Suppressor macrophage treated with lipopolysaccharide for 1 hour (primary cell): ENCODE measurements at places on chromosomes 7 and 10.

- DNase-seq, result peak; percentile 17
Observed at GRCh38 chr7:47451851-47452205, 130.1 kb downstream of the TNS3 start.

DNA sequence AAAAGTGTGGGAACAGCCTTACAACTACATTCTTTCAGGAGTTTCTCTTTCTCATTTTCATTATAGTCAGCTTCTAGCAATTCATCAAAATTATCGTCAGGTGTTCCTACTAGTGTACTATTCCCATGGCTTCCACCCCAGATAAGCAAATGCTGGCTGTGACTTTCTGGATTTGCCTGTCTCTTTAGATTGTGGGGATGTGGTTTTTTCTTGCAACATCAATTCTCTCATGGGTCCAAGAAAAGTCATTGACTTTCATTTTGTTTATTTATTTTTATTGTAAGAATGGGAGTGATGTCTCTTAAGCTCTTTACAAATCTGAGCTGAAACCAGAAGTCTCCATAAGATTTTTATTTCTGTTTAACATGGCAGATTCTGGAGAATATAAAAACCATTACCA, 349.7 kb upstream of the SEMA3C start:
- DNase-seq, result no peak

DNA sequence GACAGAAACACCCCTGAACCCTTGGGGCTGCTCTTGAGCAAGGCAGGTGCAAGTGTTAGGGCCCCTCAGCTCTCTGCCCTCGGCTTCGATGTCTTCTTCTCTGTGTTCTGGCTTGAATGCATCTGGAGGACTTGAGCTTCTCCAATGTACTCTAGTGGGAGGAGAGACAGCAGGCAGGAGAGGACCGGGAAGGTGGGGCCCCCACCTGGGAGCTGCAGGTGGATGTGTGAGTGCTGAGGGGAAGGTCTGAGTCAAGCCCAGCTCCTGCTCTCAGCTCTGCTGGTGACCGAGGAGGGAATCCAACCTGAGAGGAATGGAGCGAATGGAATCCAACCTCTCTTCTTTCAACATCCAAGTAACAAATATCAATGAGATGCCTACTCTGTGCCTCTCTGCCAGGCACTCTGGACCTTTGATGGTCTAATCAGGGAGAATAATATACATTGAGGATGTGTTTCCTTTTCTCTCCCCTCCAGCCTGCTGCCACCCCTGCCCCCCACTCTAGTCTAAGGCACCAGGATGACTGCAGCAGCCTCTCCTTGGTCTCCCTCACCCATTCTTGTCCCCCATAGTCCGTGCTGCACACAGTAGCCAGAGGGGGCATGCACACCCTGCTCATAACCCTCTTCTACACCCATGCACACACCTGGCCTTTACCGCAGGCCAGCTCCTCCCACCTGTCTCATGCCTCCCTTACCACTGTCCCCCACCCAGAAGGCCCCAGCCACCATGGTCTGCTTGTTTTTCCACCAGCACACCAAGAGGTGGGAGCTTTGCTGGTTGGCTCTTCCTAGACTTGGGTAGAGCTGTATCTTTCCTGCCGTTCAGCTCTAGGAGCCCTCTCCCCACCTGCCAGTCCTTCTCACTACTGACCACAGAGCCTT, 13.6 kb downstream of the TBATA start:
- DNase-seq, result no peak

DNA sequence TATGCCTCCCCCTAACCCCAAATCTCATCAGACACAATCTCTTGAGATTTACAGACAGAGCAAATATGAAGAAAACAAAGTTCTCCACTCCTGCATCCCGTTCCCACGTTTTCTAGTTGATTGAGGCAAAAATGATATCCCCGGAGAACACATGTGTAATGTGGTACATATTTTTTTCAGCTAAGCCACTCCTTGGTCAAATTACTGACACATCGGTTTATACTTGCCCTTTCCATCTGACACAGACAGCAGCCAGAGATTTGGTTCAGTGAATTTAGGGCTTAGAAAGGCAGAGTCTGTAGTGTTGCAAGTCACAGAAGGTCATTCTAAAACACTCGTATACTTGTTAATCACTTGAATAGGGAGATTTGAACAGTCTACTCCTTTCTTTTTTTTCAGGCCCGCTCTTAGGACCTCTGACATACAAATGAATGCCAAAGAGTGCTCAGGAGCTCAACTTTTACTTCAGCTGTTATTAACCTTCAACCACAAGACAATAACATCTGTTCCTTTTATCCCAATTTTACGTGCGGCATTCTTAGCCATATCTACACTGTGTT, 1.8 kb upstream of the DDX50 start:
- DNase-seq, result no peak

DNA sequence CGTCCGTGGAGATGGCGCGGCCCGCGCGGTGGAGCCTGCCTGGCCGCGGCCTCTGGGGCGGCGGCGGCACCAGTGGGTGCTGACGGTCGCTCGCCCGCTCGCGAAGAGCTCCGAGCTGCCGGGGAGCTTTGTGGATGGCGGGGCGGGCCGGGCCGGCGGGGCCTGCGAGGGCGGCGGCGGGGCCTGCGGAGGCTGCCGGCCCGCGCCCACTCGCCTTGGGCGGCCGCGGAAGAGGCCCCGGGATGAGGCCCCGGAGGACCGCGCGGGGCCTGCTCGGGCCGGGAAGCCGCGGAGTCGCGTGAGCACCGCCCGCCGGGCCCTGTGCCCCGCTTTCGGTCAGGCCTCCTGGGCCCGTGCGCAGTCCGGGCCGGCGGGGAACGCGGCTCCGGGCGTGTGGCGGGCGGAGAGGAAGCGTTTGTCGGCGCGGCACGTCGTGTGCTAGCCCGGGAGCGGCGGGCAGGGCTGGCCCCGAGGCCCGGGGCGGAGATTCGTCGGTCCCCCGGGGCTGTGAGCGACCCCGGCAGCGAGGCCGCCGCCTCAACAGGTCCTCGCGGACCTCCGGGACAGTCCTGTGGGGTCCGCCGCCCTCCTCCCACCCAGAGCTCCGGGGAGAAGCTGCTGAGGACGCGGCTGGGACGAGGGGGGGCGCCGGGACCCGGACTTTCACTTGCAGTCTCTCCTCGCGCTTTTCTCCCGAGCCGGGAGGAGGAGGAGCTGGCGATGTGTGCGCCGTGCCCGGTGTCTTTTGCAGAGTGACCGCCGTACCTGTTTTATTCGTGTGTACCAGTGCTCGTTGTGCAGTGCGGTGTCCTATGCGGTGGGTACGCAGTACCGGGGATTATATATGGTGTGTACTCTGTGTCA, 578 bp downstream of the ZMYND11 start:
- DNase-seq, result peak; percentile 65

- DNase-seq, result peak; percentile 29
Observed at GRCh38 chr7:106793015-106793975, 71.8 kb upstream of the PIK3CG start.

GRCh38 chr7:127683776-127684681, 32.0 kb downstream of the SND1 start:
- no peak for DNase-seq

DNA sequence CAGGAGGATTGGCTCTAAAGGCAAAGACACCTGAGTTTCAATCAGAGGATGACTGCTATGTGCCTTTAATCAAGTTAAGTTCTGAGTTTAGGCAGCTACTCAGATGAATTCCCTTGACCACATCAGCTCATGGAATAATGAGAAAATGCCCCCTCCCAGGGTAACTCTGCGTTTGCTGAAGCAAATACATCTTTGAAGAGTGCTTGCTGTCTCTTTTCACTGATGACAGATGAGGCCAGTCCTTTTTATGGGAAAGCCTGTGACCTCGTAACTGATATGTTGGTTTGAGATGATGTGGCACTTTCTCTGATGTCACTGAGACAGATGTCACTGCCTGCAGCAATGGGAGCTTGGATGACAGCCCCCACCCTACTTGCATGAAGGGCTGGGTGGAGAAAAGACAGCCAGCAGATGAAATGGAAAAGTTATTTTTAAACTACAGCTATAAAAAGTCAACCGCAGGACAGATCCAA, 43.7 kb upstream of the DGKI start:
- DNase-seq, result peak; percentile 3

GRCh38 chr10:54444170-54444569, 356.9 kb downstream of the PCDH15 start:
- DNase-seq, result no peak

GRCh38 chr10:32891261-32891660, 66.8 kb downstream of the ITGB1 start:
- no peak for DNase-seq

- DNase-seq, result no peak
Observed at GRCh38 chr7:99092064-99092720, 51.7 kb downstream of the SMURF1 start.

GRCh38 chr10:97851341-97852001, 1.8 kb downstream of the GOLGA7B start:
- DNase-seq, result peak; percentile 77

DNA sequence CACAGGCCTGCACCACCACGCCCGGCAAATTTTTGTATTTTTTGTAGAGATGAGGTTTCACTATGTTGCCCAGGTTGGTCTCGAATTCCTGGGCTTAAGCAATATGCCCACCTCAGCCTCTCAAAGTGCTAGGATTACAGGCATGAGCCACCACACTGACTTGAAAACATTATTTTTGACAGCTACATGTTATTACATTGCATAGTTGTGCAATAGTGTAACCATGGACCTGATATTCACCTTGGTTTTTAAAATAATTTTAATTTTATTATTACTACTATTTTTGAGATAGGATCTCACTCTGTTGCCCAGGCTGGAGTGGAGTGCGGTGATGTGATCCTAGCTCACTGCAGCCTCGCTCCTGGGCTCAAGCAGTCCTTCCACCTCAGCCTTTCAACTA, 18.4 kb downstream of the AKAP9 start:
- DNase-seq, result no peak

DNA sequence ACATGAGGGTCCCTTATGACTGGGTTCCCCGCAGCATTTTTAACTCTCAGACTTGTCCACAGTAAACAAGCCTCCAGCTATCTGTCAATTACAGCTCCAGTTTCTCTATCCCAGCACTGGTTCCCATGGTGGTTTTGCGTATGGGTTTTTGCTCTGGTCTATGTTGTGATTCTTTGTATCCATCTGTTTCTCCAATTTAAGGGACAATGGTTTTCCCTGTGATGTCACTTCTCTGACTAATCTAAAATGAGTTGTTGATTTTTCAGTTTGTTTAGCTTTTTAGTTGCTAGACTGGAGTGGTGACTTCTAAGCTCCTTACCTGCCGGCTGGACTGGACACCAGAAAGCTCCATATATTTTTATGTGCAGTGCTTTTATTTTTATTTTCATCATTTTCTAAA, 303.7 kb downstream of the INHBA start:
- no peak for DNase-seq

DNA sequence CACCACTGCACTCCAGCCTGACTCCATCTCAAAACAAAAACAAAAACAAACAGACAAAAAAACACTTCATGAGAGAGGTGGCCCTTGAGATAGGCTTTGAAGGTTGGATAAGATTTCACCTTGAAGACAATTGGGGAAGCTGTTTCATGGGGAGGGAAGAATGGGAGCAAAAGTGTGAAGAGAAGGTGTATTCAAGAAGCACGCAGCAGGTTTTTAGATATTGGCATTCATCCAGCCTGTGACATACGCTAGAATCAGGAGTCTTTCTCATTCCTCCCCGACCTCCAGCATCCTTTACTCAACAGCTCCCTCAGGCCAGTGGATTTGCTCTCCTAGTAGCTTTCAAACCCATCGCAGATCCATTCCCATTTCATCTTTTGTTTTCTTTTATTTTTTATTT, 116.3 kb upstream of the FAM171A1 start:
- DNase-seq, result no peak

- DNase-seq, result peak; percentile 27
Observed at GRCh38 chr10:79454259-79454658, 8.8 kb upstream of the ZCCHC24 start.

DNA sequence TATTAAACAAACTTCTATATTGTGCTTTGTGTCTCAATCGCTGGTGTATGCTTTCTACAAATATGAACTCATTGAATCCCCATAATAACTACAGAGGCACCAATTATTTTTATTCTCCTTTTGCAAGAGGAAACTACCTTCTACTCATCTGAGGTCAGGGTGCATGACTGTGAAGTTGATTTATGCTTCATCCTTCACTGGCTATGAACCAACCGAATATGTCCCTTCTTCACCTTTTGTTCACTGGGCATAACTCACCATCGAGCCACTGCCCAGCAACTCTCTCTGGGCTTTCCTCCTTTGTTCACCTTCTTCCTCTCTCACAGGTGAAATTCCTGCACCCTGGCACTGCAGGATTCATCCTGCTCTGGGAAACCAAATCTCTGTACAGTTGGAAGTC, 61.3 kb upstream of the PFKP start:
- no peak for DNase-seq

GRCh38 chr7:94089806-94090205, 85.7 kb upstream of the BET1 start:
- no peak for DNase-seq

DNA sequence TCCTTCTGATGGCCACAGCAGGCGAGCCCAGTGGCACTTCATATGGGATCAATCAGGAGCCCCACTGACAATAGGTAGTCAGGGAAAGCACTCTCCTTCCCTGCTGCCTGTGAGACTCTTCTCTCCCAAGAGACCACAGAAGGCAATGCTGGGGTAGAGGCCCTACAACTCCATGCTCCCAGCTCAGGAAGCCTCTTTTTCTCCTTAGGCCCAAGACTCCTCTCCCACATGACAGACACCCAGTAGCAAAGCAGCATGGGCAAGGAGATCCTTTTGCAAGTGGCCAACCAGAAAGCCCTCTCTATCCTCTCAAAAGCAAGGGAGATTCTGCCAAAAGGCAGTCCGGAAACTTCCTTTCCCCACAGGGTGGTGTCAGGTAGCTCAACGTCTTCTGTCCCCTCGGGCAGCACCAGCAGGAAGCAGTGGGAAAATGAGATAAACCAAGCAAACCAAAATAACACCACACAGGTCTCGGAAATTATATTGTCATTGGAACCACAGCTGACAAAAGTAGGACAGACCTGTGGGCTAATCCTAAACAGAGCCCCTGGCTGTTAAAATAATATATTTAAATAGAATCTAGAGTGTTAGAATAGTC, 172.7 kb upstream of the GDF10 start:
- DNase-seq, result no peak

- DNase-seq, result no peak
Observed at GRCh38 chr10:35398355-35398754, 62.0 kb downstream of the CCNY start.

GRCh38 chr7:11754123-11754522, 77.9 kb downstream of the THSD7A start:
- no peak for DNase-seq

DNA sequence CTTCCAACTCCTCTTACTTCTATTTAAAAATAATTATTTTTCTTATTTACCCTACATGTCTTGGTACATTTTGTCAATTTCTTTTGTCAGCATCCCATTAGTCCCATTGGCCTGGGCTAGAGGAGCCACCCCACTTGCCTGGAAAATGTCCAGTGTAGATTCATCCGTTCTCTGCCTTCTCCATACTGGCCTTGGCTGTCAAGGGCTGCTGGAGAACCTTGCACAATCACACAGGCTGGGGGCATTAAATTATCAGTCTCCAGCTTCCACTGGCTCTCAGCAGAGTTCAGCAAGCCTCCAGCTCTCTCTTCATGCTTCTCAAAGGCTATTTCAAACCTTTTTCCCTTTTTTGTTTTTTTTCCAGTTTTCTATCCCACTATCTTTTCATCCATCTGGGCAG, 13.8 kb upstream of the ZCCHC24 start:
- DNase-seq, result no peak

- no peak for DNase-seq
Observed at GRCh38 chr10:67098461-67098860, 172.6 kb downstream of the LRRTM3 start.
